Upper lobe of left lung (tissue), 6 donors: ENCODE measurements at places on chromosomes 2 and 18. TPM values are rescaled to one million over a fixed set of nuclear protein-coding genes. Genes with fewer than 3 reads are reported as not detected.

GRCh38 chr2:29744976-29745375 is 176.4 kb downstream of the ALK start:
- DNase-seq, result no peak

The IDH1 gene
- total RNA-seq, result 44.5 TPM

The CYB5A gene
- total RNA-seq, result 291 TPM

The ASIC4 gene
- total RNA-seq, result 0.34 TPM

The REG3G gene
- total RNA-seq, result not detected
